ENCODE measurements at places on chromosomes 5 and 9.

DNA sequence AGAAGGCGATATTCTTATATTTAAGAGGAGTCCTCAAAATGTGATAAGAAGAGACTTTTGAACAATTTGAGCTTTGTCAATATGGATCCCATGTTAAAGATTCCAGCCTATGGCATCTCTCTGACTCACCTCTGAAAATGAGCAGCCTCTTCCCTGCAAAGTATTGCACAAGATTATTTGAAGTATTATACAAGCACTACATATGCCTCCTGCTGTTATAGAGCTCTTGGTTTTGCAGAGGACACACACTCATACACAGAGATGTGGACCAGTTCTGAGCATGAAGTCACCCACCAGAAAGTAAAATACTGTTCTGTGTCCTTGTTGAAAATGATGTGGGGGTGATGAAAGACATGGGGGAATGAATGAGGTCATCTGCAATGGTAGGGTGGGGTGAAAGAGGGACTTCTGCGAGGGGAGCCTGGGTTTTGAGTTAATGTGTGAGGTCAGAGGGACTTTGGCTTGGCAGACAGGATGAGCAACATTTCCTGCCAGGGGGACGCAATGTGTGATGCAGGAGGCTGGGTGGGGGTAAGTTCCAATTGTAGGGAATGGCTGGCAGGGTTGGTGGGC is 25.8 kb downstream of the FBXL7 start:
- DNase-seq, result no peak

- DNase-seq, result peak; percentile 73
Measured at GRCh38 chr5:157266286-157267007, 524 bp downstream of the CYFIP2 start.

- no peak for DNase-seq
Measured at GRCh38 chr5:24364711-24365110, 280.1 kb downstream of the CDH10 start.

GRCh38 chr9:86099701-86100364 is 475 bp upstream of the GOLM1 start:
- DNase-seq, result peak; percentile 56

DNA sequence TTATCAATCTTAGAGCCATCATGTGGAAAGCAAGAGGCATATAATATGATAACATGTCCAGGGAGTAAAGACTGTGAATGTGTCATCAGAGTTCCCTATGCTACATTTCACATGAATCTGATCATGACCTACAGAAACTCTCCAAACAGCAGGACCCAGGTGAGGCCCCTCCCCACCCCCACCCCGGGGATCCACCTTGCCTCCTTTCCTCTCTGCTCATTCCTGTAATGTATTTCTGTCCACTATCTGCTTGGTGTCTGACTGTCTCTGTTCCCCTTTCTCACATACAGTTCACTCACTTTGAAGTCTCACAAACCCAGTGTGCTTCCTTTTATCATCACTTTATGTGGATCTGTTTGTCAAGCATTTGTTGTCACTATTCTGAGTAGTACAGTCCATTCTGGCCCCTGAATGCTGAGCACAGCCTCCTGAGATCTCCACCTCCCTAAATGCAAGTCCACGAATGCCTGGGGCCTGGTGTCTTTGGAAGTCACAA is 76.4 kb upstream of the SMARCA2 start:
- DNase-seq, result no peak

GRCh38 chr9:36008774-36009300 is 27.9 kb upstream of the RECK start:
- DNase-seq, result peak; percentile 52

DNA sequence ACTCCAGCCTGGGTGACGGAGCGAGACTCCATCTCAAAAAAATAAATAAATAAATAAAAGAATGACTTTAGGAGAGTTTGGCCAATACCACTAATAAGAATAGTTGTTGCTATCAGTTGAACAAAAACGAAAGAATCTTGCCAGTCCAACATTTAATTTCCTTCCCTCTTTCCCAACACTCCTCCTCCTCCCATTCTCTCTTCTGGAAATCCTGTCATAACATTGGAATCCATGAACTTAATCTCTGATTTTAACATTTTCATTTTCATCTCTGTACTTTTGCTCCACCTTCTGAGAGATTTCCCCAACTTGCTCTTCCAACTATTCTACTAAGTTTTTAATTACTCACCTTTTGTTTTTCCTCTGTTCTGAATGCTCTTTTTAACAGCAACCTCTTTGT is 42.8 kb upstream of the CDK20 start:
- DNase-seq, result no peak

GRCh38 chr5:77339337-77339890 is 128.9 kb downstream of the PDE8B start:
- DNase-seq, result no peak

DNA sequence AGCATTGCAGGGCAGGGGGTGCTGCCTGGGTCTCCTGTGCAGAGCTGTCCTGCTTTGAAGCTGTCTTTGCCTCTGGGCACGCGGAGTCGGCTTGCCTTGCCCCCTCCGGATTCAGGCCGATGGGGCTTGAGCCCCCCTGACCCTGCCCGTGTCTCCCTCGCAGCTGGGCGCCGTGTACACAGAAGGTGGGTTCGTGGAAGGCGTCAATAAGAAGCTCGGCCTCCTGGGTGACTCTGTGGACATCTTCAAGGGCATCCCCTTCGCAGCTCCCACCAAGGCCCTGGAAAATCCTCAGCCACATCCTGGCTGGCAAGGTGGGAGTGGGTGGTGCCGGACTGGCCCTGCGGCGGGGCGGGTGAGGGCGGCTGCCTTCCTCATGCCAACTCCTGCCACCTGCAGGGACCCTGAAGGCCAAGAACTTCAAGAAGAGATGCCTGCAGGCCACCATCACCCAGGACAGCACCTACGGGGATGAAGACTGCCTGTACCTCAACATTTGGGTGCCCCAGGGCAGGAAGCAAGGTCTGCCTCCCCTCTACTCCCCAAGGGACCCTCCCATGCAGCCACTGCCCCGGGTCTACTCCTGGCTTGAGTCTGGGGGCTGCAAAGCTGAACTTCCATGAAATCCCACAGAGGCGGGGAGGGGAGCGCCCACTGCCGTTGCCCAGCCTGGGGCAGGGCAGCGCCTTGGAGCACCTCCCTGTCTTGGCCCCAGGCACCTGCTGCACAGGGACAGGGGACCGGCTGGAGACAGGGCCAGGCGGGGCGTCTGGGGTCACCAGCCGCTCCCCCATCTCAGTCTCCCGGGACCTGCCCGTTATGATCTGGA is 2.7 kb downstream of the CEL start:
- DNase-seq, result peak; percentile 28

- no peak for DNase-seq
Measured at GRCh38 chr9:110028271-110028670, 179.7 kb downstream of the C9orf152 start.

All from lower lobe of right lung (tissue), 2 donors.